ENCODE measurements at places on chromosomes 1 and 21.

- H3K4me3 ChIP-seq = no peak overlapping the region
- no peaks in the 10 kb centered on the region for H3K4me1 ChIP-seq
- H3K36me3 ChIP-seq = no peaks in the 10 kb centered on the region
- no peaks in the 10 kb centered on the region for H3K27me3 ChIP-seq
- H3K27ac ChIP-seq = no peak overlapping the region
Observed at GRCh38 chr21:26715116-26715515, 130.1 kb downstream of the ADAMTS1 start.

- no peak overlapping the region for H3K4me3 ChIP-seq
- no peak overlapping the region for H3K27ac ChIP-seq
- no peaks in the 10 kb centered on the region for H3K36me3 ChIP-seq
- H3K27me3 ChIP-seq = no peaks in the 10 kb centered on the region
Observed at GRCh38 chr1:238589843-238590435, 699.2 kb upstream of the ZP4 start.

- no peak overlapping the region for H3K4me3 ChIP-seq
- peaks cover 2% of the 10 kb centered on the region for H3K4me1 ChIP-seq
- H3K36me3 ChIP-seq = no peaks in the 10 kb centered on the region
Observed at GRCh38 chr1:209729436-209729835, 24.8 kb downstream of the HSD11B1 start.

- H3K27me3 ChIP-seq = peaks cover 68% of the 10 kb centered on the region
- H3K36me3 ChIP-seq = no peaks in the 10 kb centered on the region
- no peak for DNase-seq
- no peak overlapping the region for H3K4me3 ChIP-seq
- H3K4me1 ChIP-seq = no peaks in the 10 kb centered on the region
- no peak overlapping the region for H3K27ac ChIP-seq
Observed at GRCh38 chr21:44347911-44348451, 5.4 kb upstream of the TRPM2 start.

DNA sequence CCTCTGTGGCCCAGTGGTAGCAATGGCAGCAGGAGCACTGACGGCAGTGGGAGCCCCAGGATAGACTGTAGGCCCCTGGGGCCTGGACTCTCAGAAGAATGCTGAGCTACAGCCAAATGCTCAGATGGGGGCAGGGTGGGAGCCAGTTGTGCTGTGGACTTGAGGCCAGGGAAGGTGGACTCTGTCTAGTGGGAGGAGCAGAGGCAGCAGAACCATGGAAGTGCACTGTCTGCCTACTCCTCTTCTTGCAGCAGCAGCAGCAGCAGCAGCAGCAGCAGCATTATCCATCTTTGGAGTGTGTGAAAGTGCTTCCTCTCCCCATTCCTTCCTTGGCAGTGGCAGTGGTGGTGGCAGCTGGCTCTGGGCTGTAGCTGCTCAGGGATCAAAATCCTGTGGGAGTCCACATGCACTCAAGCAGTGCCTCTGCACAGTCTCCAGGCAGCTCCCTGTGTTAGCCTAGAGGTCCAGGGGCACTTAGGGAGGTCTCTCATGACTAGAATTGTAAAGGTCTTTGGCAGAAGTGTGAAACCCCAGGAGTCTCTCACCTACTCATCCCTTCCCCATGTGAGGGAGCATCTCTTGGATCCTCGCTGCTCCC is 917.9 kb upstream of the B3GALT2 start:
- H3K36me3 ChIP-seq = no peaks in the 10 kb centered on the region
- H3K27ac ChIP-seq = no peak overlapping the region
- no peak overlapping the region for H3K4me3 ChIP-seq
- H3K4me1 ChIP-seq = no peaks in the 10 kb centered on the region

- no peaks in the 10 kb centered on the region for H3K27me3 ChIP-seq
- no peak for DNase-seq
- H3K36me3 ChIP-seq = no peaks in the 10 kb centered on the region
- H3K4me3 ChIP-seq = no peak overlapping the region
Observed at GRCh38 chr1:215156232-215156631, 73.7 kb downstream of the KCNK2 start.

- DNase-seq = no peak
- no peak overlapping the region for H3K4me3 ChIP-seq
- H3K4me1 ChIP-seq = no peaks in the 10 kb centered on the region
- H3K27ac ChIP-seq = no peak overlapping the region
- H3K36me3 ChIP-seq = peaks cover 4% of the 10 kb centered on the region
Observed at GRCh38 chr1:41537788-41538351, 53.4 kb upstream of the EDN2 start.

DNA sequence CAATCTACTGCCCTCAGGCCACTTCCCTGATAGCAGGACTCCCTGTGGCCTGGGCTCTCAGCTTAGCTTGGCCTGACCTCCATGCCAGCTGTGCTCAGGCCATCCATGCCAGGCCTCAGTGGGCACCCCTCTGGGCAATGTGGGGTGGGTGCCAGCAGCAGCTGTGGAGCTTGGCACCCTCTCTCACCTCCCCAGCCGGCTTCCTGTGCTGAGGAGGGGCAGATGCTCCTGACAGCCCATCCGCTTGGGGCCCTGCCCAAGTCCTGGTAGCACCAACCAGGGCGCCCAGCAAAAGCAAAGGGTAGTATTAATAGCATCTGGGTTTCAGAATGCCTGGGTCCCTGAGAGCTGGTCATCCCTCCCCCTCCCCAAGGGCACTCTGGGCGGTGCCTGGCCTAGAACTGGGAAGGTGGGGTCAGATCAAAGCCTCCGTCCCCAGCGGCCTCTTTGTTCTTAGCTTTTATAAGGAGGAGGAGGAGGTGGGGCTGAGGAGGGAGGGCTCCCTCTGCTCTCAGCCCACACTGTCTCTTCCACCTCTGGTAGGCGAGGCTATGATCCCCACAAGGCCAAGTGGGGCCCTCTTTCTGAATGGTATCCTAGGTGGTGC is 6.1 kb downstream of the EFNA4 start:
- peaks cover 61% of the 10 kb centered on the region for H3K4me1 ChIP-seq
- no peaks in the 10 kb centered on the region for H3K36me3 ChIP-seq
- H3K4me3 ChIP-seq = no peak overlapping the region
- H3K27ac ChIP-seq = peak overlapping the region; percentile 81

- H3K27ac ChIP-seq = peak overlapping the region; percentile 91
- peaks cover 42% of the 10 kb centered on the region for H3K4me1 ChIP-seq
- peaks cover 6% of the 10 kb centered on the region for H3K27me3 ChIP-seq
- H3K4me3 ChIP-seq = no peak overlapping the region
- no peak for DNase-seq
- no peaks in the 10 kb centered on the region for H3K36me3 ChIP-seq
Observed at GRCh38 chr1:16189003-16189402, 23.4 kb downstream of the ARHGEF19 start.

GRCh38 chr21:14995695-14996490 is 68.9 kb downstream of the NRIP1 start:
- H3K4me3 ChIP-seq = no peak overlapping the region
- no peaks in the 10 kb centered on the region for H3K36me3 ChIP-seq

GRCh38 chr1:234781241-234782065 is 171.5 kb upstream of the IRF2BP2 start:
- H3K27ac ChIP-seq = no peak overlapping the region
- H3K27me3 ChIP-seq = no peaks in the 10 kb centered on the region
- H3K4me3 ChIP-seq = no peak overlapping the region
- DNase-seq = no peak

- peaks cover 7% of the 10 kb centered on the region for H3K4me1 ChIP-seq
- H3K27me3 ChIP-seq = peaks cover 63% of the 10 kb centered on the region
- no peaks in the 10 kb centered on the region for H3K36me3 ChIP-seq
- DNase-seq = no peak
Observed at GRCh38 chr1:5649795-5650194, 342.4 kb downstream of the NPHP4 start.

DNA sequence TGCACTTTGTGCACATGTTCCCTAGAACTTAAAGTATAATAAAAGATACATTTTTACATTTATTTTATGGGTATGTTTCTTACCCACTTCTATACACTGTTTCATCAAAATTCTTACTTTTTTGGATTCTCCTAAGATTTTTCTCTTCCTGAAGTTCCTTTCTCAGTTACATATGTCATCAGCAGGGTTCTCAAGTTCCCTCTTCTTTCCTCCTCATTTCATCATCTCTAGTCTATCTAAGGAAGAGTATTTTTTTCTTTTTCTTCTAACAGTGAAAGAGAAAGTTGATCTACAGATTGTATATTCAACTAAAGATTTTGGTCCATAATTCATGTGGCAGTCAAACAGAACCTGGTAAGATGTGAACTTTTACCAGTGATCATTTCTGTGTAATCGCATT is 41.2 kb upstream of the CYYR1 start:
- H3K4me1 ChIP-seq = no peaks in the 10 kb centered on the region
- H3K4me3 ChIP-seq = no peak overlapping the region
- H3K27me3 ChIP-seq = no peaks in the 10 kb centered on the region
- no peaks in the 10 kb centered on the region for H3K36me3 ChIP-seq
- no peak overlapping the region for H3K27ac ChIP-seq
- DNase-seq = no peak

- H3K4me1 ChIP-seq = no peaks in the 10 kb centered on the region
- DNase-seq = no peak
- no peak overlapping the region for H3K4me3 ChIP-seq
- H3K27me3 ChIP-seq = no peaks in the 10 kb centered on the region
Observed at GRCh38 chr1:78586572-78586971, 33.7 kb upstream of the IFI44L start.

- H3K27ac ChIP-seq = no peak overlapping the region
- no peaks in the 10 kb centered on the region for H3K4me1 ChIP-seq
- H3K27me3 ChIP-seq = no peaks in the 10 kb centered on the region
Observed at GRCh38 chr1:30063621-30064280, 659.6 kb downstream of the MATN1 start.

GRCh38 chr1:152165286-152166077 is 6.5 kb upstream of the RPTN start:
- peaks cover 53% of the 10 kb centered on the region for H3K4me1 ChIP-seq
- H3K4me3 ChIP-seq = no peak overlapping the region
- no peaks in the 10 kb centered on the region for H3K27me3 ChIP-seq
- H3K27ac ChIP-seq = peak overlapping the region; percentile 77
- no peaks in the 10 kb centered on the region for H3K36me3 ChIP-seq
- no peak for DNase-seq

GRCh38 chr21:38679534-38679933 is 126.2 kb upstream of the ETS2 start:
- DNase-seq = no peak
- H3K27me3 ChIP-seq = no peaks in the 10 kb centered on the region
- H3K36me3 ChIP-seq = no peaks in the 10 kb centered on the region
- H3K27ac ChIP-seq = no peak overlapping the region

- no peak overlapping the region for H3K27ac ChIP-seq
- H3K4me3 ChIP-seq = no peak overlapping the region
- no peaks in the 10 kb centered on the region for H3K27me3 ChIP-seq
- peaks cover 6% of the 10 kb centered on the region for H3K4me1 ChIP-seq
- DNase-seq = no peak
- H3K36me3 ChIP-seq = no peaks in the 10 kb centered on the region
Observed at GRCh38 chr1:228045405-228045804, 37.1 kb upstream of the ARF1 start.

DNA sequence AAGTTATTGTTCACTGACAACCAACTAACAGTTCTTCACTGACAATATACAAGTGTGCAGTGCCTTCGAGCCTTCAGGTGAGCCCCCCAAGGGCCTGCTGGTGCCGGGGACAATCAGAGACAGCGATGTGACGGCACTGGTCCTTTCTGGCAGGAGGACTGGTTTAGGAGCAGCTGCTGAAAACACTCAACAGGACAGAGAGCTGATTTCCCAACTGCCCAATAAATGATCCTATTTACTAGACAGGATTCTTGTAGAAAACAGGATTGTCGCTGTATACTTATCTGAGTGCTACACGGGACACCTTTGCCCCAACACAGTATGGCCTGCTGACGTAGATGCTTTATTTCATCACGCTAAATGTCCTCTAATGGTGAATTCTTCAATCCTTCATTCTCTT is 65.4 kb downstream of the TP53BP2 start:
- H3K27me3 ChIP-seq = no peaks in the 10 kb centered on the region
- H3K36me3 ChIP-seq = no peaks in the 10 kb centered on the region
- no peak overlapping the region for H3K27ac ChIP-seq
- no peaks in the 10 kb centered on the region for H3K4me1 ChIP-seq
